ENCODE measurements at places on chromosomes 5 and 9. TPM values are rescaled to one million over a fixed set of nuclear protein-coding genes. Genes with fewer than 3 reads are reported as not detected.

SIT1 gene
- 44.0 TPM for total RNA-seq

KCNV2 gene
- total RNA-seq, result not detected

FBP1 gene
- 1.5 TPM for total RNA-seq

INSL4 gene
- total RNA-seq, result not detected

TMEM174 gene
- total RNA-seq, result not detected

GZMA gene
- 0.24 TPM for total RNA-seq

PCDHA1 gene
- total RNA-seq, result not detected
